ENCODE measurements at places on chromosomes 6 and 20.

GRCh38 chr20:1840817-1841553 lies 54.2 kb upstream of the SIRPA start:
- DNase-seq, result no peak

GRCh38 chr20:1033751-1034414 lies 31.8 kb upstream of the RSPO4 start:
- DNase-seq, result no peak

GRCh38 chr6:158725704-158726103 lies 75.8 kb downstream of the SYTL3 start:
- no peak for DNase-seq

DNA sequence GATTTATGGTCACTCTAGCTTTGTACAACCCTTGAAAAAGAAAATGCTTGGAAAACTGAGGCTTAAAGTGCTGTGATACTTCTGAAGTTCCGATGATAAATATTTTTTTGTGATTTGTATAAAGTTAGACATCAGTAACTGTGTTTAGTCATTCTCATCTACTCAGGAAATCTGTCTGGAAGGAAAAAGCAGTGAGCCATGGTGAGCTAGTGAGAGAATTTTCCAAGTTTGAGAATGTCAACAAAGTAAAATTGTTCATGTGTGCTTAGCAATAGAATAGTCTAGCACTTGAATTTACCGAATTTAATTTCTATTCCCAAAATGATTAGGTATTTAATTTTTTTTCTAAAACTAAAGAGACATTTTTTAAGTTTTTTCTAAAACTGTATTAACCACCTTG lies 41.3 kb upstream of the PLCB4 start:
- no peak for DNase-seq

DNA sequence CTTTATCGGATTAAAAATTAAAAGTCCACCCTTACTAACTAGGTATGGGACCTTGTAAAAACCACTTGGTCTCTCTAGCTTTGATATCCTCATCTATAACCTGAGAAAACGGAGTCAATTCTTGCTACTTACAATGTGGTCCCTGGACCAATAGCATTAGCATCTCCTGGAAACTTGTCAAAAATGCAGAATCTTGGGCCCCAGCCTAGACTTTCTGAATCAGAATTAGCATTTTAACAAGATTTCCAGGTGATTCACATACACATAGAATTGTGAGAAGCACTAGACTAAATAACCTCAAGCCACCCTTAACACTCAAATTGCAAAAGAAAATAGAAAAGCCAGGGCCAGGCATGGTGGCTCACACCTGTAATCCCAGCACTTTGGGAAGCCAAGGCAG lies 96.6 kb downstream of the RNGTT start:
- no peak for DNase-seq

DNA sequence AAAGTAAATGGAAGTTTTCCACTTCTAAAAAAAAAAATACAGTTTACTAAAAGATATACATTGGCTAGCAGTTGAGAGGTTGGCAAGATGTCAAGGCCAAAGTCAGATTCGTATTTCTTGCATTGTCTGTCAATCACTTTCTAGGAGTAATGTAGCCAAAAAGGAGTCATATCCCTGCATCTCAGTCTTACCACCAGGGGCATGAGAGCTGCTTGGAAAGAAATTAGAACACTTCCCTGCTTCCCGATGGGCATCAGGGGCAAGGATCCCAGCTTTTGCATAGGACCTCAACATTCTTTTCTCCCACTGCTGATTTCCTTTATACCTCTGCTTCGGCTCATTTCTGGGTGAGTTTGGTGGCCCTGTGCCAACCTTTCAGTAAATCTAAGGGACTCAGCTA lies 581.0 kb upstream of the MAP3K7 start:
- DNase-seq, result no peak

DNA sequence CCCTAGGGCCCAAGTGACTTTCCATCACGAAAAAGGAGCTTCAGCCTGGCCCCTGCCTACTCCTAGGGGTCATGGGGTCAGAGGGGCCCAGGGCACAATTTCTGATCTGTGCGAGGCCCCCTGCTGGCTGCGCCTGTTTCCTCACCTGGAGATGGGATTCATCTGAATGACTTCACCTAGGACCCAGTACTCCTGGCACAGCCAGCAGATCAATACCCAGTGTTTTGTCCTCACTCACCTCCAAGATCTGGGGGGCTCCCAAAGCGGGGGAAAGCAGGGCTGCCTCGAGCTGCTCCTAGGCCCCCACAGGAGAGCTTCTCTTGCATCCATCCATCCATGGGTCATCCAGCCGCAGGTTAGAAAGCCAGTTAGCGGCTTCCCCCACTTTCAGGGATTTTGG lies 33.8 kb downstream of the CD40 start:
- no peak for DNase-seq

GRCh38 chr6:117188627-117189201 lies 76.6 kb upstream of the VGLL2 start:
- no peak for DNase-seq

- no peak for DNase-seq
Measured at GRCh38 chr6:29011276-29011734, 6.2 kb upstream of the ZNF311 start.

All from stimulated activated CD8-positive, alpha-beta memory T cell treated with anti-CD3 and anti-CD28 coated beads, Interleukin-4, amount 100 ng/mL, for 4 hours (primary cell).